Cardiac fibroblast (primary cell): ENCODE measurements at places on chromosomes 1 and 21.
A peak's percentile ranks its signal among the peaks of the same experiment; 100 is the strongest.

DNA sequence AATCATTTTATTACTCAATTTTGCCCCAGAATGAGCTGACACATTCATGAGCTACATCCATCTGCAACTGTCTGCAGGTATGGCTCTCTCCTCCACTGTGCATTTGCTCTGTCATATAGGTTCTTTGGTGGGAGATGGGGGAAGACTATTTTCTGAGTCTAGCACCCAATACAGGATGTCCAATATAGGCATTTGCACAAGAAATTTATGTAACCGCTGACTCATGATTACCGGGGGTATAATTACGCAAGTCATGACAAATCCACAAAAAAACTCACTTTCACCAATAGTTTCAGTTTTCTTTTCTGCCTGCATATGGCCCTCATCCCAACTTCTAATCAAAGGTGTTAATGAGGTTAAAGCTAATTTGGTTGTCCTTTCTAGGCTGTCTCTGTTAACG lies 17.5 kb upstream of the VSIG8 start:
- peak; percentile 79 for DNase-seq

GRCh38 chr1:10630661-10631120 lies 155.9 kb downstream of the PEX14 start:
- DNase-seq, result no peak

DNA sequence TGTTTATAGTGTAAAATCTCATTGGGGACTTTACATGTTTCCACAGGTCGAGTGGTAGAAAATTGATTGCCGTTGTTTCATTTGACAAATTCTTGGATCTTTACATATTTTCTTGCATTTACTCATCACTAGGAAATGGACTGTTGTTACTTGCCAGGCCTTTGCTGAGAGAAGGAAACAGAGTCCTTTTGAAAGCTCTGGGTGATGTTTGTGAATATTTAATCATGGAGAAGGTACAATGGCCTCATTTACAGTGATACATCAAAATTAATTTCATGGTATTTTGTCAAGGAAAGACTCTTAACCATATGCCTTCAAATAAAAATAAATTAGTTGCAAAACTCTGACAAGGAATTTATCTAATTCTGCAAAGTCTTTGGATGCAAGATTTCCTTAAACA lies 198.0 kb downstream of the GRIK1 start:
- no peak for DNase-seq

GRCh38 chr1:72018562-72018961 lies 263.8 kb downstream of the NEGR1 start:
- no peak for DNase-seq

DNA sequence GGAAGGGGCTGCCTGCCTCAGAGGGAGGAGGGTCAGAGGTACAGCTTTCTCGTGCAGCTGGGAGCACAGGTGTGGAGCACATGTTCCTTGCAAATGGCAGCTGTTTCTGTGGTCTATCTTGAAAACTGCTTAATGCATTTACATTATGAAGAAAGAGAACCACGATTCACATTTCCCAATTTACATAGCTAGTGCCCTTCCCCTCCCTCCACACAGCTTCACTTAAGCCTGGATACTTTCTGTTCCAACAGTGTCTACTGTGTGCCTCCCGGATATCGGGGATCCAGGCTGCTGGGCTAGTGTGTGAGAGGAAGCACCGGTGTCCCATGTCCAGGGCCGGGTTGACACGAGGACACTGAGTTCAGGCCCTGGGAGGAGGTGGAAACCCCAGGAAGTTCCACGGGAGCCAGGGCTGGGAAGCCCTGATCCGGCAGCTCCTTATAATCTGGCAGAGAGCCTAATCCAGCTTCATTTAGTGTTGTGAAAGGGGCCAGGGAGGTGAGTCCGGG lies 31.6 kb downstream of the TMCC2 start:
- peak; percentile 33 for DNase-seq

- DNase-seq, result no peak
These were observed 1.4 kb downstream of the TTC39A start for GRCh38 chr1:51328926-51329325.

DNA sequence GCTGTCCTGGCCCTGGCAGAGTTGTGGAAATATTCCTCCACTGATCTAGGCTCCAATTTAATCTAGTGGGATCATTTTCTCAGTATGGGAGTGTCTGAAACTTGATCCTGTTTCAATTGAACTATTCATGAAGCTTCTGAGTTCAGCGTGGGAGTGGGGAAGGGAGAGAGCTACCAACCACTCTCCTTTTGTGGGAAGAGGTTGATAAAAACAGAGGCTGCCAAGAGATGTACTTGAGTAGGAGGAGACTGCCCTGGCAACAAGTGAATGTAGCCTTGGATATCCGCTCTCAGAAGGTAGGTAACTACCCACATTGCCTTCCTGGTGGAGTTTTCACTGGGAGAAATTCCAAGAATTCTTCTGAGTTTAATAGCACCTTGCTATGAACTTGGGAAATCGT lies at the start of gene CTXND2:
Gene CTXND2, plus strand, starts transcription at position 119 of the 400 bp plus-strand sequence. CDS start 25,179 bp downstream, outside the sequence.
- peak; percentile 65 for DNase-seq

DNA sequence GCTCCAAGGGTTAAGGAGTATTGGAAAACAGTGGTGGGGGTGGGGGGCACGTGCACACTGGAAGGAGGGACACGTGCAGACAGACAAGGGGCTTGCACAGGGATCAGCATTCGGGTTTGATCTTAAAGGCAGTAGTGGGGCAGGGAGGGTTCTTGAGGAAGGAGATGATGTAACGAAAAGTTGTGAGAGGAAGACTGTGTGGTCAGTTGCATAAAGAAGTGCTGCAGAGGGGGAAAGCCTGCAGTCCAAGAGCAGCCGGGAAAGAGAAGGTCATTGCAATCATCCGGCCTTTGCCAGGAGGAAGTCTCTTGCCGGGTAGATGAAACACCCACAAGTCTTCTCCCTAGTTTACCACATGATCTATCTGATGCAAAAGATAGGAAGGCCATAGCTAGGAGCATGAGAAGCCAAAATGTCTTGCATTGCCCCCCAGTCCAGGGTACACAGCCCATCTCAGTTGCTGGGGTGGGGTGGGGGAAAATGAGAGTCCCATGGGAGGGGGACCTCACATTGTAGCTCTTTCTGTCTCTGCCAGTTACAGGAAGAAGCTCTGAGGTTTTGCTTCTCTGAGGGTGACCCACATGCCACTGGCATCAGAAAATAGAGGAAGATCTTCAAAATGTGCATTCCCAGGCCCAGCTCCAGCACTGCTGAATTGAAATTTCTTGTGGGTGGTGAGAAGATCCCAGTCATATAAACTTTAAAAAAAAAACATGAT lies 202.5 kb upstream of the RAB4A start:
- peak; percentile 16 for DNase-seq

GRCh38 chr21:35386491-35387079 lies 337.5 kb upstream of the RUNX1 start:
- no peak for DNase-seq

DNA sequence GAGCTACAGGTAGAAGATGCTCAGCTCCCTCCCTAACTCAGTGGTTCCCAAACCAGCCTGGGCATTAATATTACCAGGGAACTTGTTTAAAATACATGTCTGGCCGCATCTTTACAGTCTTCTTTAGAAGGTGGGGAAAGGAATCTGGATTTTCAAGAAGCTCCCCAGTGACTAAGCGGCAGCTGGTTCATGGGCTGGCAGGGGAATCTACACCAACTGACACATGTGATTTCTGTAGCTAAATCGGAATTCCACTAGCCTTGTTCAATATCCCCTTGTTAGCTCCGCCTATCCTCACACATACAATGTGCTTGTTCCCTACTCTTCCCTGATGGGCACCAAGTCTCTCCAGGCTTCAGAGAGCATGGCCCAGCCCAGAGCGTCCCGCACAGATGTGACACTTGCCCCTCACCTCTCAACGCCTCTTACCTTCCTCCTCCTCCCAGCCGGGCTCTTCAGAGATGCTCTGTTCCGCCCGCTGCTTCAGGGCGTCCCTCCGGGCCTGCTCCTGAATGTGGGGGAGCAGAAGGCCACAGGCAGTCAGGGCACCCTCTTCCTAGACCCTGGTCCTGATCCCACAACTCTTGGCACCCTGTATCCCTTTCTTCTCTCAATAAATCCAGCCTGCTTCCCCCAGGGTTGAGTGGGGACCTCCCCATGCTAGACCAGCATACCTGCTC lies 15.3 kb downstream of the TSSK3 start:
- no peak for DNase-seq

DNA sequence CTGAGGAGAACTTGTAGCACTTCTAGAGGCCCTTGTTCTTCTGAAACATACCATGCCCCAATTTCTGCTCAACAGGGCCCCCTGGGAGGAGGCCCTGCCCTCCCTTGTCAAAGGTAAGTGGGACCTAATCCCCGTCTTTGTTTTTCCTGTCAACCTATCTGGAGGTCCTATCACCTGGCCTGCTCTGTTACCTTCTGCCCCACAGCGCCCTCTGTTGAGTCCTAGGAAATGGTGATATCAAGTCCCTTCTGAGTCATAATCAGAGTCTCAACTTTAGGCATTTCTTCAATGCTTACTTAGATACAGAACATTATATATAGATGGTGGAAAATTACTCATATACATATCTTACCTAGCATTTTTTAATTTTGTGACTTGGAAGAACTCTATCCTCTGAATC lies 28.2 kb upstream of the FCRL4 start:
- no peak for DNase-seq

- no peak for DNase-seq
These were observed 315.9 kb downstream of the ST6GALNAC3 start for GRCh38 chr1:76390456-76390855.

DNA sequence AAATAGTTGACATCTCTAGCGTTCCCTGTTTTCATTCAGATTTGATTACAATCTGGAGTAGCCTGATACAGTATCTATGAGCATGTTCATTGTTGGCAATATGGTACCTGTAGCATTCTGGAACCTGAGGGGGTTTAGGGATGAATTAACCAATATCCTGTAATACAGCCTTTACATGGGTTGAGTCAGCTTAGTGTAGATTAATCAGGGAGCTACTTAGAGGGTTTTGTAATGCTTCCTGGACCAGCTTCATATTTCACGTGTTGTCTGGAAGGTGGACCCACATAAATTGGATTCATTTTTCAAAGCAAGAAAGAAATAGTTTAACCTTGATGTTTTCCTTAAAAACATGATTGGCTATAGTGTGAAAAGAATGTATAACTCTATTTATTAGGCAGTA lies 3.6 kb downstream of the OTUD3 start:
- peak; percentile 35 for DNase-seq

- DNase-seq, result peak; percentile 82
These were observed 275.5 kb upstream of the RUNX1 start for GRCh38 chr21:35324372-35325220.

GRCh38 chr1:38915352-38915948 lies 26.2 kb downstream of the RHBDL2 start:
- no peak for DNase-seq

DNA sequence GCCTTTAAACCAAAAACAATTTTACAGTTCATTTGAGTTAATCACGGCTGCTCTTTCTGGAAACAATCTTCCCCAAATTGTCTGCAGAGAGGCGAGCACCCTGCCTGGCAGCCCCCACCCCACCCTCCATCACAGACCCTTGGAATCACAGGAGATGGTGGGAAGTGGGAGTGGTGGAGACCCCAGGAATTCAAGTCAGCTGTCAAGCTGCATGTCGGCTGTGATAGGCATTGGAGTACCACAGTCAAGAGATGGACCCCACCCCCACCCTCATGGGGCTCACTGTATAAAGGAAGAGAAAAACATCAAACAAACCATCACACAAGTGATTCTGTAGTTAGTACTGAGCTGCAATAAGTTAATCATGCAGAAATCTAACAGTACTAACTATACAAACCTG lies 360.4 kb downstream of the MATN1 start:
- no peak for DNase-seq

- DNase-seq, result no peak
These were observed 188.6 kb downstream of the SLC35F3 start for GRCh38 chr1:234093107-234093506.

GRCh38 chr1:20575541-20576336 lies 13.2 kb upstream of the CDA start:
- no peak for DNase-seq

DNA sequence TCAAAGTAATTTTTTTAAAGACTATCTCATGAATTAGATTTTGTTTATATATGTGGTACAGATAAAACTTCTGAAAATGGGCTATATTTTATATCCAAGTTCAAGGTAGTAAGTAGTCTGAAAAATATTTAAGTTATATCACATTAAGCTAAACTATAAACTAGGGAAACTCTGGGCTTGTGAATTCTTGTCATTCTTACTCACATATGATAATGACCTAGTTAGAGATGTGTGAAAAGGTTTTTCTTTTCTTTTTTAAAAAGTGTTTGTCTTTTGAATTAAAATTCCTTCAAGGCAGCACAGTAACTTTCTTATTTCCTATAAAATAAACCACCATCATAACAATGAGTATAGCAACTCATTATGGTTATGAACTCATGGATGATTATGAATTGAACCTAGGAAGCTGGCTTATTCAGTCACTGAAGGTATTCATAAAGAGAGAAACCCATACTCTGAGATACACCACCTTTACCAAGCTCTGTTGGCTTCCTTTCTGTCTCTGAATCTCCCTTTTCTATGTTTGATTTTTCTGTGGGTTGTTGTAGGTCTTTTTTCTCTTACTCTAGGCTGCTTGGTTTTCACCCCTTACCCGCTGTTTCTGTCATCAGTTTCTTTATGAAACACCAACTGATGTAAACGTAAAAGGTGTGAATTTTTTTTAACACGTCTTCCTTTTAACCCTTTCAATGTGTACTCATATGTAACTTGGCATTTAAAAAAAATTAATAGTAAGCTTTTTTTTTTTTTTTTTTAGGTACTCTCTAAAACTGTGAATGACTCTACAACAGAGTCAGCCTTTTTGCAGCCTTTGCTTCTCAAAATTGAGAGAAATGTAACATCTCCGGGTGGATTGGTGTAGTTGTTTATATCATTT lies 25.2 kb downstream of the IL12RB2 start:
- DNase-seq, result no peak

DNA sequence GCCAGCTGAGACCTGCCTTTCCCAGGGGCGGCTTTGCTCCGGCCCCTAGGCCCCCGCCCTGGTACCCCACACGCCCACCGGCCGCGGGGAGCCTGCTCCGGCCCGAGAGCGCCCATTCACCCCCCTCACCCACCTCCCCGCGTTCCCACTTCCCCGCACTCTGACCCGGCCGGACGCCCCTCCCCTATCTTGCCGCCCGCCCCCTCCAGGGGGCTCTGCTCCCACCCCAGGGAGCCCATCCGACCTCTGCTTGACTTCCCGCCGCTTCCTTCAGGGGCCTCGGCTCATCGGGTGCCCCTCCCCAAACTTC lies 466 bp downstream of the HTR6 start:
- no peak for DNase-seq

- DNase-seq, result no peak
These were observed at the start of gene SH2D1B for GRCh38 chr1:162412002-162412401. Gene SH2D1B (minus strand): TSS chr1:162412136. CDS start chr1:162412016, 120 bp downstream.

GRCh38 chr21:35159881-35160280 lies 110.8 kb upstream of the RUNX1 start:
- peak; percentile 68 for DNase-seq

GRCh38 chr1:219555806-219556205 lies 57.1 kb downstream of the ZC3H11B start:
- peak; percentile 80 for DNase-seq

DNA sequence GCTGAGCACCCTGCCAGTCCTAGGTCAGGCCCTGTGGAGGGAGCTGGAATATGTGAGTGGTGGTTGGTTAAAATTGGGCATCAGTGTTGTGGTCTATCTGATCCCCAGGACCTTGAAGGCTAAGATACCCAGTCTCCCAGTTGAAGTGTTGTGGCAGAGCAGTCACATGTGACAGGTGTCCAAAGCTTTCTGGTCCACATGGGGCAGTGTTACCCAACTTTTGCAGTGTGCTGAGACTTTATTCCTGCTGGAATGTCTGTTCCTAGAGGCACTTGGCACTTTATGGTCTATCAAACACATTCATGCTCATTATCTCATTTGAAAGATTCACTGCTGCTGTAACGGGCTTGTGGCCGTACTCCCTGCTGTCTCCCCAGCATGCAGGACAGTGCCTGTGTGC lies 21.0 kb upstream of the LORICRIN start:
- DNase-seq, result no peak

GRCh38 chr1:193143285-193143684 lies 21.5 kb downstream of the CDC73 start:
- DNase-seq, result peak; percentile 29
